ENCODE measurements at places on chromosomes 1 and 21.

DNA sequence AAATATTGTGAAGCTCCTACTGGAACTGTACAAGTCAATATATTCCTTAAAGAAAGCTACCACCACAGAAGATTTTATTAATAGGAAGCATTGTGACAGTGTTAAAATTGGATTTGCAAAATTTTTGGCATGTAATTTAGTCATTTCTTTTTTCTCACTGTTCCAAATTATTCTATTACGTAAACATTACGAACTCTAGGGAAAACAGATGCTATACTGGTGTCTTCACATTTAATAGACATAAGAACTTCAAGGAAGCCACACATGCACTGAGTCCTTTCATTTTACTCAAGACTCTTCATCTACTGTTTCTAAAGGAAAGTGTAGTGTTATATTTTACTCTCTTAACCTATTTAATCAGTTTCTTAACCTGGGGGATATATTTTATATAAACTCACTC lies 135.4 kb downstream of the HMCN1 start:
- no peak for DNase-seq

- no peak for DNase-seq
These were observed 147.5 kb upstream of the KLHDC7A start for GRCh38 chr1:18333220-18333619.

- DNase-seq = no peak
These were observed 5.7 kb downstream of the NTRK1 start for GRCh38 chr1:156866249-156866909.

DNA sequence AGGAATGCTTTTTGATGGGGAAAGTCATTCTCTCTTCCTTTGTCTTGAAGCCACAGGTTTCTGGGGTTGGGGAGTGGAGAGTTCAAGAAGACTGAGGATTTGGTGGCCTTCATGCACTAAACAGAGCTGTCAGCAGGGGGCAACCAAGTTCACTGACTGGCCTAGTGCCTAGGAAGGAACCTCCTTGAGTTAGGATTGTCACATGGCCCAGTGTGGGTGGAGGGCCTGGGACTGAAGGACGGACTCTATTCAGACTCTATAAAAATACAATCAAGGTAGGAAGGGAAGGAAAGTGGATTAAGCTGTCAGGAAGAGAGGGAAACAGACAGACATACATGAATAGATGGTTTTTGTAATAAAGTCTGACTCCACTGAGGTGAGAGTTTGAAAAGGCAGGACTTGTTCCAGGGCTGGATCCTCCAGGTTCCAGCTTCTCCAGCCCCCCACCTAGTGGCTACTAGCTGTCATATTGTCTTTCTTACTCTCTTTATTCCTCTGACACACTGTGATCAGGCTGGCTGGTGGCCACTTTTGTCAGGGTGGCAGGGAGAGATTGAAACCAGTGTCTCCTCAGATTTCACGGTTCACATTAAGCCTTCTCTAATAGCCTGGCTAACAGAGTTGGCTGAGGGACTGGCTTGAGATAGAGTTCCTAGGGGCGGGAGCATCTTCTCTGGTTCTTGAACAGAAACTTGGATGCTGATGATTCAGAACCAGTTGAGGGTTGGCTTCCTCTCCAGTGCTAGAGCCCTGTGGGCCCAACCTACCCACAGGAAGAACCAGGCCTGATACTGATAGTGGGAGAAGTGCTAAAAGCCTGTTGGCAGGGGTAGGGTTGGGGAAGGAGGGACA lies 4.1 kb upstream of the SH3BGRL3 start:
- peak; percentile 81 for DNase-seq

DNA sequence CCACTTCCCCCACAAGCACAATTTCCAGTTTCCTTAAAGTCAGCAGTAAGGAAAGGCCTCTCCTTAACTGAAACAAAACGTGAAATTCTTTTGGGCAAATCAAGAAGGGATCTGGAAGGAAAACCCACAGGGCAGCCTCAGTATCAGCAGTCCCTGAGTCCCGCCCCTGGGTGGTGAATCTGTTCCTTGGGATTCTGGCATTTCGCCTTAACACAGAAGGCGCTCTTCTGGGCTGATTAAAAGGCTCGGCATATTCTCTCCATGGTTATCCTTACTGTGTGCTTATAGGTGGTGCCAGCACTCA lies 12.2 kb upstream of the RAB4A start:
- no peak for DNase-seq

DNA sequence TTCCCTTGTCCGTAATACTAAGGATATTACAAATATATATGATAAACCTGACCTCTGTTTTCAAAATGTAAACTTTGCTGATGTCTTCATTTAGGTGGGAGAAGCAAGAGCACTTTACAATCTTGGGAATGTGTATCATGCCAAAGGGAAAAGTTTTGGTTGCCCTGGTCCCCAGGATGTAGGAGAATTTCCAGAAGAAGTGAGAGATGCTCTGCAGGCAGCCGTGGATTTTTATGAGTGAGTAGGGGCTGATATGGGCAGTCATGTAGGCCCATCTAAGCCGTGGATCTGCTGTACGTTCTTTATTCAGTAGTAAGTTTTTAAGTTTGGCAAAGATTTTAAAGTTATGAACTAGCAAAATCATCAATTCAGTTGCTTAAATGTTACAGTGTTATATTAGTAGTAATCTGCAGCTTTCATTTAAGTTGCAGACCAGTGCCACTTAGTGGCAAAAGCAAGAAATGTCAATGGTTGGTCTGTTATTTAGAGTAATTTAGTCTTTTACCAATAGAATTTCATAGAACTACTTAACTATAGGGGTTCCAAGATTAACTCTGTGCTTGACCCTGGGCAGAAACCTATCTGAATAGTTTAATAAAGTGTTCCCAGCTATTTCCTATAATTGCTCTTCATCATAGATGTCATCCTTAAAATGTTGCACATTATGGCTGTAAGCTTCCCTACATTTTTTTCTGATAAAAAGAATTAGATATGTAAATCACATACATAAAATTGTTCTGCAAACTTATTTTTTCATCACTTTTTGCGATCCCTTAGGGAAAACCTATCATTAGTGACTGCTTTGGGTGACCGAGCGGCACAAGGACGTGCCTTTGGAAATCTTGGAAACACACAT lies 21.3 kb downstream of the GPSM2 start:
- peak; percentile 63 for DNase-seq

DNA sequence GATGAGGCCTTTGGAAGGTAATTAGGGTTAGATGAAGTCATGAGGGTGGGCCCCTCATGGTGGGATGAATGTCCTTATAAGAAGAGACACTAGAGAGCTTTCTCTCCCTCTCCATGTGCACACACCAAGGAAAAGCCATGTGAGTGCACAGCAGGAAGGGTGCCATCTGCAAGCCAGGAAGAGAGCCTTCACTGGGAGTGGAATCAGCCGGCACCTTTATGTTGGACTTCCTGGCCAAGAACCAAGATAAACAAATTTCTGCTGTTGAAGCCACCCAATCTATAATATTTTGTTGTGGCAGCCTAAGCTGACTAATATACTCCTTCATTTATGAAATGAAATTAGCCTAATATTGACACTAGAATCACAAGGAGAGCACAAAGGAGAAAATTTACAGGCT lies 38.2 kb upstream of the PKP1 start:
- DNase-seq = no peak

GRCh38 chr1:79128722-79129121 lies 122.2 kb upstream of the ADGRL4 start:
- DNase-seq = no peak

DNA sequence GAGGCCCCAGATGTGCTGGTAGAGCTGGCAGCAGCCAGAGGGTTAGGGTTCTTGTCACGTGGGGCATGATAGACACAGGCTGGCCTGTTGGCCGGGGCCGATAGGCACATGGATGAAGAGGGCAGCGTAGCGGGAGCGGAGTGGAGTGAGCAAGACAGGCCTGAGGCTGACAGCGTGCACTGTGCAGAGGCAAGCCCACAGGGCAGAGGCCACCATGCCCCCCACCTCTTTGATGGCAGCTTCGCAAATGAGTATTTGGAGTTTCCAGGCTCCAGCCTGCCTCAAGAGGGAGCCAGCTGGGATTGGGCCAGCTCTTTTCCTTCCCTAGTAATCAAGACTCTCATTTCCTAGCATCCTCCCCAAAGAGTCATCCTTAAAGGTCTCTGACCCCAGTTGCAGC lies 43.5 kb downstream of the TMCC2 start:
- DNase-seq = no peak
